ENCODE measurements at places on chromosomes 5 and 9.

DNA sequence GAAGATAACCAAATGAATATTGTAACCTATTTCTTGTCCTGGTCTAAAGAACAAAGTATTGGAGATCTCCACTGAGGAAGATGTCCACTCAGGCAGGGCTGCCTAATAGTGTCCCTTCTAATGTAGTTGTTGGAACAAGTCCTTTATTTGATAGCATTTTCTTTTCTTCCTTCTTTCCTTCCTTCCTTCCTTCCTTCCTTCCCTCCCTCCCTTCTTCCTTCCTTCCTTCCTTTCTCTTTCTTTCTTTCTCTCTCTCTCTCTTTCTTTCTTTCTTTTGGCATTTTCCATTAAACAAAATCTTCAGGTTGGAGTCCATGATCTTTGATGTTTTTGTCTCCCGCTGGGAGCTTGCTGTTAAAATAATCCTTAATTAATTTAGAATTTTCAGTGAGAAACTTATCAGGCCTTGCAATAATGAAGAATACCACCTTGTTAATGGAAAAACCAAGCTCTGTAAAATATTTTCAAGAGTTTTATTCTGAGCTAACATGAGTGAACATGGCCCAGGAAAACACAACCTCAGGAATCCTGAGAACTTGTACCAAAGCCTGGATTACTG is 43.5 kb upstream of the TENT2 start:
- no peak for DNase-seq

- DNase-seq: no peak
These were observed 73.4 kb upstream of the FOXE1 start for GRCh38 chr9:97779608-97780007.

GRCh38 chr9:6014670-6015270 is 654 bp downstream of the RANBP6 start:
- DNase-seq: no peak

- no peak for DNase-seq
These were observed 283.1 kb downstream of the KCTD16 start for GRCh38 chr5:144453753-144454152.

DNA sequence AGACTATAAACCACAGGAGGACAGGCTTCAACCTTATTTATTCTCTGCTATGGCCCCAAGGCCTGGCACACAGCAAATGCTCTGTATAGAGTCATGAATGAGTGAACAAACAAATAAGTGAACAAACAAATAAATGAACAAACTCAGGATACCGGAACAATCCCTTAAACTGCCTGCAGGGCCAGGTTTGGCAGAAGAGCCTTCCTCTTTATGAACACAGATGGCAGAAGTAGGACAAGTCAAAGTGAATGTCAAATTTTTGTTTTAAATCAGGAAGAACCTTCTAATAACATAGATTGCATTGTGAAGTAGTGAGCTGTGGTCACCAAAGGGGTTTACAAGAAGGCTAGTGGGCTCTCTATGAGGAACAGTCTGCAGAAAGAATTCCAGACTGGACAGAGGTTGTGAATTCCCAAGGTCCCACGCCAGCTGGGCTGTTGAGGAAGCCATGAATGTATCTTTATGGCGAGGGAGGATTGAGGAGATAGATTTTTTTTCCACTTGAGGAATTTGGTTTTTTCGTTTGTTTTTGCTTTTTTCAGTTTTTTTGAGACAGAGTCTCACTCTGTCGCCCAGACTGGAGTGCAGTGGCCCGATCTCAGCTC is 30.3 kb upstream of the STING1 start:
- no peak for DNase-seq

DNA sequence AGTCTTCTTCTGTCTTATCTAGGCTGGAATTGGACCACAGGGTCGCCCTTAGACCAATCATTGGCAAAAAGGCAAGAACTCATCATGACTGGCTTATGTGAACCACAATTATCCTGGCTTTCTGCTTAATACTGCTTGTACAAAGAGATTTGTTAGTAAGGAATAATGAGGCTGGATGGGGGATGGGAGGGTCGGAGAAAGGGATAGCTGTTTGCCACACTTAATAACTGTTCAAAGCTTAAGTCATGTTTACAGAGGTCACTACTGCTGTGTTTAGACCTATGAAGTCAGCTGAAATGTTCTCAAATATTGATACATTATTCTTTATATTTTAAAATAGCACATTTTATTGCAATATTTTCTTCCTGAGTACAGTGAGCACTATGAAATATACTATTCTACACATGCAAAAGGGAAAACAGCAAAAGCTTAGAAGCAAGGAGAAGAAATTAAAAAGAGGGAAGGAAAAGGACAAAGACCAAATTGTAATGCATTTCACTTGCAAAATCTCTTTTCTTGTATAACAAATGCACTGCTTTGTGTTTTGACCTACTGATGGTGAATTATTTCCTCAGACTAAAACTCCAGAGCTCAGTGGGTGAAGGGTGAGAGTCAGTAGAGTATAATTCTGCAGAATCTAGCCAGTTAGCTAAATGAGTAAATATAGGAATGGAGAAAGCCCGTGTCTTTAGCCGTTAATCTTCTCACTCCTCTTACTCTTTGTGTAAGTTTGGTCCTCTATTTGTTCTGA is 404.9 kb upstream of the ZNF608 start:
- no peak for DNase-seq

GRCh38 chr9:130921989-130922892 is 16.8 kb downstream of the FIBCD1 start:
- no peak for DNase-seq

DNA sequence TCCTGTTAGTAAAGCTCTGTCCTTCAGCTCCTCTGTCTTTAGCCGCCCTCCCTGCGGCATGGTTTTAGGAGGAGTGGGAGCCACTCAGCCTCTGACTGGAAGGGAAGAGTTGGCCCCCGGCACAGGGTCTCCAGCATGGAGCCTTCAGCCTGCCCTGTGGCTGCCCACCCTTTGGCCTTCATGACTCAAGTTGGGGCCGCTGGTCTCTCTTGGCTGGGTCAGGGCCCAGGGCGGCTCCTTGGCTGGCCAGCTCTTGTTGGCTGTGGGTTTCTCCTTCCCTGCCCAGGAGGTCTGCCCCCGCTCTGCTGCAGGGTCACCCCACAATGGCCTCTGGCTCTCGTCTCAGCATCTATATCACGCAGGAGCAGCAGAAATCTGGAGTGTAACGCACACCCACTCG is 25.7 kb downstream of the FGF1 start:
- DNase-seq: no peak

GRCh38 chr5:95252801-95253200 is 32.1 kb downstream of the MCTP1 start:
- DNase-seq: no peak

- no peak for DNase-seq
These were observed 39.7 kb downstream of the ROPN1L start for GRCh38 chr5:10481241-10481935.

- no peak for DNase-seq
These were observed 3.3 kb downstream of the OR1L8 start for GRCh38 chr9:122579874-122580273.

GRCh38 chr9:14730461-14730898 is 7.9 kb upstream of the CER1 start:
- DNase-seq: no peak

DNA sequence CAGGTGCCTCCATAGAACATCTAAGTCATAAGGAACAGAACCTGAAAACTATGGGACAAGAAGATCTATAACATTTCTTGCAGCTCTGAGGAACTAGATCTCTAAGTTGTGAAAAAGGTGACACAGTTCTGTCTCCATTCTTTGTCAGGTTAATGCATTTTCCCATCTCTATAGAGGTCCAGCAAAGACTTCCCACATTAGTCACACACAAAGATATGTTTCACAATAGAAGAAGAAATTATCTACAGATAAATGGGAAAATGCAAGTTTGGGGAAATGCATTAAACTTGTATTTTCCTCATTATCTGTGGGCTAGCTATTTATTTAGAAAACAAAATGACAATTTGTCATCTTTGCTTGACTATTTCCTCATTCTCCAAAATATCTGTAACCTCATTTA is 458.6 kb upstream of the PAPPA start:
- DNase-seq: no peak

DNA sequence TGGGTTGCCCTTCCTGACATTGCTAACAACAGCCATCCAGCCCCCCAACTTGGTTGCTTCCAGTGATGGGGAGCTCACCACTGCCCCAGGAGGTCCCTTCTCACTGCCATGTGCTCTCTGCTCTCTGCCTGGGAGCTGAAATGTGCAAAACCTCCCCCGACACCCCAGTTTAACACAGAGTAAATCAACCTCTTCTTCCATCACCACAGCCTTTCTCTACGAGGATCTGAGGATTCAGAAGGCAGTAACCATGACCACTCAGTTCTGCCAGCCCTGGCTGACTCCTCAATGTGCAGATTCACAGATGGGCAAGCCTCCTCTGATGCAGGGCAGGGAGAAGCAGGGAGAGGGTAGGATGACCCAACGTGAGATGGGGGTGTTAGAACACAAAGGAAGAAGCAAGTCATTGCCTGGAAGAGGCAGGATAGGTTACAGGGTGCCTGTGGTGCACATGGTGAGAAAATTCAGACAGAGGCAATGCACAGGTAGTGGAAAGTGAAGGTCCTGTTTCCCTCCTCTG is 185.0 kb downstream of the DAB2IP start:
- DNase-seq: no peak

DNA sequence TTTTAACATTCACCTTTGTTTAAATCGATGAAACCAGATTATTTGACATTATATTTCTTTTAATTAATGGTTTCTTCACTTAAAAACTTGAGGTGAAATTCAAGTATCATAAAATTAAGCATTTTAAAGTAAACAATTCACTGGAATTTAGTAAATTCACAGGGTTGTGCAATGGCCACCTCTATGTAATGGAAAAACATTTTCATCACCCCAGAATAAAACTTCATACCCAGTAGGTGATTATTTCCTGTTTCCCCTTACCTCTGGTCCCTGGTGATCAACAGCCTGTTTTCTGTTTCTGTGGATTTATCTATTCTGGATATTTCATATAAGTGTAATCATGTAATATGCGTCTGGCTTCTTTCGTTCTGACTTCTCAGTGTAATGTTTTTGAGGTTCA is 27.2 kb downstream of the HSPA4 start:
- DNase-seq: no peak

GRCh38 chr5:167755420-167755819 is 536.0 kb upstream of the WWC1 start:
- DNase-seq: no peak

- no peak for DNase-seq
These were observed 533.3 kb upstream of the DMAC1 start for GRCh38 chr9:8332871-8333270.

DNA sequence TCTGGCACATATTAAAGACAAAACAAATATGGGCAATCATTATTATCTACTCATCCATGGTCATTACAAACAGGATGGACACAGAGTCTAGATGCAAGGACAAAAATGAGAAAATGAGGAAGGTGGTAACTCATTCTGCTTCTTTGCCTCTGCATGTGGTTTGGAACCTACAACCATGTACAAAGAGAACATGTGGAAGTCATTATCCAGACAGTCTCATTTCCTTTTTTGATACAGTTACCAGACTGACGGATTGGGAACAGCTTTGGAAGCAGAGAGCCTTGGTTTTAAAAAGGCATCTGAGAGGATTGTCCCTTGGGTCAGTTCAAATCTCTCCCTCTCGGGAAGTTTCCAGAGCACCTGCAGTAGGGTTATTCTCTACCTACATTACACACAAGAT is 433.4 kb upstream of the TNC start:
- no peak for DNase-seq

DNA sequence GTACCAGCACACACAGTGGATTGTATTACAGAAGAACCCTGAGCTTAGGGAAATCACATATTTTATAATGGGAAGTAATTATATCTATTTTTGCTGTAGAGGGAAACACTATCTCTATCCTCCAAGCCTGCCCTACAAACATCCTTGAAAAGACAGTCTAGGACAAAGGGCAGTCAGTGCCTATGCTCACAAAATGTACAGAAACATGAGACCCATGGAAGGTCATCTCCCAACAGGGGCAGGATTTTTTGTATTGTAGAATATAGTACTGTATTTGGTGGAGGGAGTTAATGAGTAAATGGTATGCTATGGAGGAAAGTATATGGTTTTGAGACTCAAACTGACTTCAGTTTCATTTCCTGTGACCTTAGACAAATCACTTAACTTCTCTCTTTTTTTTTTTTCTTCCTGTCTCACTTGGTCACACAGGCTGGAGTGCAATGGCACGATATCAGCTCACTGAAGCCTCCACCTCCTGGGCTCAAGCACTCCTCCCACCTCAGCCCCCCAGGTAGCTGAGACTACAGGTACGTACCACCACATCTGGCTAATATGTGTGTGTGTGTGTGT is 5.8 kb upstream of the RAB14 start:
- DNase-seq: no peak

DNA sequence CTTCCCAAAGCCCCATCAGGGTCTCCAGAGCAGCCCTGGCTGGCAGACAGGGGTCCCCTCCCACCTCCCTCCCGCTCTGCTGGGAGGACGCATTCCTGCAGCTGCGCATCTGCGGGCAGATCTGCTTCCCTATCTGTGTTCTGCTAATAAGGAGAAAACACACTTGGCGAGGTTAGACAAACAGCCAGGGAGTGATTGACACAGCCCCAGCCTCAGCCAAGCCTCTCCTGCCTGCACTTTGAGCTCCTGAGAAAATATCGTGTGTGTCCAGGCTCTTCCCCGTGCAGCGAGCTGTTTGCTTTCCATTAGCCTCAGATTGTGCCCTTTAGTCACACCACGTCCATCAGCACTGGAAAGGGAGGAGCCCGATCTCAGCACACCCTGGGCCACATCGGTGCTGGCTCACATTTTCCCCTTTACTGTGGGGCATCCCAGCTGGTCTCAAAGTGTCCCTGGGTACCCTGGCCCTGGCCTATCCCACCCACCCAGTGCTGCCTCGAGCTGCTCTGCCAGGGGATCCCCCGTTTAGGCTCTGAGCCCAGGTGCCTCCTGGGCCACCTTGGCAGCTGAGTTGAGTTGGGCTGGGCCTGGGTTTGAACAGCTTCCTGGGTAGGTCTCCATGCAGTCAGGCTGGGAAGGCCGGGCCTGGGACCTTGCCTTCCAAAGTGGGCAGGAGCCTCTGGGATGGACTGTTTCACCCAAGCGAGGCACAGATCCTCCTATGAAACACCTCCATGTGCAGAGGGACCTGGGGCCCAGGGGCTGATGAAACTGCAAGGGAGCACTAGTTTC is 61.1 kb downstream of the BARX1 start:
- no peak for DNase-seq

Measured in activated CD8-positive, alpha-beta memory T cell treated with anti-CD3 and anti-CD28 coated beads, Interleukin-2, amount 50 U/mL, for 4 hours (primary cell).